ENCODE measurements at places on chromosomes 5 and 9.

- DNase-seq: no peak
These were observed 46.6 kb downstream of the UGCG start for GRCh38 chr9:111943200-111943599.

DNA sequence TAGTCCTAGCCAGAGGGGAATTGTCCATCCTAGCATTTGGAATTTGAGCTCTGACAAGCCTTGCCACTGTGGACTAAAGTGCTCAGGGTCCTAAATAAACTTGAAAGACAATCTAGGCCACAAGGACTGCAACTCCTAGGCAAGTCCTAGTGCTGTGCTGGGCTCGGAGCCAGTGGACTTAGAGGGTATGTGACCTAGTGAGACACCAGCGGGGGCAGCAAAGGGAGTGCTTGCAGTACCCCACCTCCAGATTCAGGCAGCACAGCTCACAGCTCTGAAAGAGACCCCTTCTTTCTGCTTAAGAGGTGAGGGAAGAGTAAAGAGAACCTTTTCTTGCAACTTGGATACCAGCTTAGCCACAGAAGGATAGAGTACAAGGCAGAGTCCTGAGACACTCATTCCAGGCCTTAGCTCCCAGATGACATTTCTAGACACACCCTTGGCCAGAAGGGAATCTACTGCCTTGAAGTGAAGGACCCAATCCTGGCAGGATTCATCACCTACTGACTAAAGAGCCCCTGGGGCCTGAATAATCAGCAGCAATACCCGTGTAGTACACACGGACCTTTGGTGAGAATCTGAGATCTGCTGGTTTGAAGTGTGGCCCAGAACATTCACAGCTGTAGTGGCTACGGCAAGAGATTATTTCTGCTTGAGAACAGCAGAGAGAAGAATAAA lies 164.6 kb downstream of the CCDC171 start:
- DNase-seq: no peak

DNA sequence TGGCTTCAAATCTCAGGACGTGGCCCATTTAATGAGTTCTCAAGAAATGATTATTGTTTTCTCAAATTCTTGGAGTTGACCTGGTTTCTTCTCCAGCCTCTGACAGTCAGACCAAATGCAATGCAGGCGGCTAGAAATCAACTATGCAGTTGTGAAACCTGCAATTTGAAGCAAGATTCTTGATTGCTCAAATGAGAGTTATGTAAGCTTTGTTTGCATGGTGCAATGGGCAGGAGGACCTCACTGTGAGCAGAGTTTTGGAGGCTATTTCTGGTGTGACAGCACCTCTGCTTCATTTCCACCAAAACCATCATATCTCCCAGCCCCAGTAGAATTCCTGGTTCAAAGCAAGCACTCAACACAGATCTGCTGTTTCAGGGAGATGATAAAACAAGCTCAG lies 500.0 kb upstream of the KLF4 start:
- no peak for DNase-seq

GRCh38 chr5:63233361-63233760 lies 654.7 kb downstream of the LRRC70 start:
- no peak for DNase-seq

DNA sequence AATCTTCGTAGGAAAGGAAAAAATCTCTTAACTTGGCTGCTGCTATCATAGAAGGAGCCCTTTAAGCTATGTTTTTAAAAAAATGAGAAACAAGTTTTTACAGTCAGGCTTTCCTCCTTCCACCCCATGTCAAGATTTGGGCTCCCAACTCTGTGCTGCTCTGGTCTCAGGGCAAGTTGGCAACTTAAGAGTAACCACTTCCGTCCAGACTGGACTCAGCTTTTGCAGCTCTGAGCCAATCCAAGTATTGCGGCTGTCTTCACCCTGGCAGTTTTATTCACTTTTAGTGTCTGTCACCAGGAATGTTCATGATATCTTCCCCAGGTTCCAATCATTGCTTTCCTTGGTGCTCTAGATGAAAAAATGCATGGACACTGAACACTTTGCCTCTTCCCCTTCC lies 115.9 kb upstream of the GAS1 start:
- DNase-seq: no peak

GRCh38 chr5:170195961-170196360 lies 36.8 kb upstream of the C5orf58 start:
- no peak for DNase-seq

- DNase-seq: no peak
These were observed 354.6 kb downstream of the SLIT3 start for GRCh38 chr5:168946363-168946762.

DNA sequence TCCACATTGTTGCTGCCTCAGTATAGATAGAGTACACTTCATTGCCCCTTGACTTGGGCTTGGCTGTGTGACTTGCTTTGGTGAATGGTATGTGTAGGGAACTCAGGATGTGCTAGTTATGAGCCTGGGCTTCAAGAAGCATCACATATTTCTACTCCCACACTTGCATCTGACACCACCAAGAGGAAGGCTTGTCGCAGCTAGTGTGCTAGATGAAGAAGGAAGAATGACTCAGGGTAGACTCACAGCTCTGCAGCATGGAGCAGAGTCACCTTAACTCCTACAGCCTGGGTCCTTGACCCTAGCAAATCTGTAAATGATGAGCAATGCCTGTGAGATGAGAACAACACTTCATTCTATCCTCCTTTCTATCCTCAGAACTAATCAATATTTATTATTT lies 261.8 kb downstream of the ASTN2 start:
- DNase-seq: no peak

- DNase-seq: no peak
These were observed 371.5 kb downstream of the NR2F1-AS1 start for GRCh38 chr5:93209476-93209875.

DNA sequence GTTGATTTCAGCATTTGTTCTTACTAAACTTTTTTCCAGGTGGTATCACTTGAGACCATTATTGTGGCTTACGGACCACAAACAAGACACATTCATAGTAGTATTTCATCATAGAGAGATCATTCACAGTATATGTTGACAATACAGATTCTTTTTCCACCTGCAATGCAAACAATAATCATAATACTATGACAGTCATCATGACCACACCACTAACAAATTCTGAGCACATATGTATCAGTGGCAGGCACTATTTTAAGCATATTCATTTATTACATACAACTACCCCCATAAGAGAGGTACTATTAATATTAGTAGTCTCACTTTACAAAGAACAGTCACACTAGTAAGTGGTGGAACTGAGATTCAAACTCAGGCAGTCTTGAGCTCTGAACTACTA lies 31.0 kb upstream of the C9orf40 start:
- no peak for DNase-seq

DNA sequence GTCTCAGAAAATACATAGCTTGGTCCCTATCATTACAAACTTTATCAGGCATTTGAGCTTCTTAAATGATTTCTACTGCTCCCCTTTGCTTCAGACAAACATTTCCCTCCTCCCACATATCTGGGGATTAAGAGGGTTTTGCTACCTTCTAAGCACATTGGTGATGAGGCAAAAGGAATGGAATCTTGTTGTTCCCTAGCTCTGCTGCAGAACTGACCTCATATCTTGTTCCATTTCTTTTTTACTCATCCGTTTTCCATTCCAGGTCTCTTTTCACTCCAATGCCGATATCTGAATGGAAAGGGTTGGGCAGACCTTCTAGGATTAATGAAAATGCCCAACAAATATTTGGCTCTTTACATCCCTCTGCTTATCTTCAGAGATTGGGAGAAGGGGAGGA lies 444.6 kb downstream of the ZNF608 start:
- no peak for DNase-seq

DNA sequence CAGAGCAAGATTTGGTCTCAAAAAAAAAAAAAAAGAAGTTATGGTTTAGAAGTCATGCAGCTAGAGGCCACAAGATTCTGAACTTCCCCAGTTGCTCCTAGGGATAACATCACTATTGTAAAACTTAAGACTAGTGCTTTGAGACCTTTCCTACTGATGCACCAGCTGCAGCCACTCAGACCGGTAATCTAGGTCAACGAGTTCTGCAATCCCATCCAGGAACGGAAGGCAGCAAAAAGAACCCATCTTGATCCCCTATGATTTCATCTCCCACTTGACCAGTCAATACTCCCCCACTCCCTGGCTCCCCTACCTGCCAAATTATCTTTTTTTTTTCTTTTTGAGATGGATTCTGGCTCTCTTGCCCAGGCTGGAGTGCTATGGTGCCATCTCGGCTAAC lies 46.9 kb upstream of the TTC39B start:
- DNase-seq: no peak

DNA sequence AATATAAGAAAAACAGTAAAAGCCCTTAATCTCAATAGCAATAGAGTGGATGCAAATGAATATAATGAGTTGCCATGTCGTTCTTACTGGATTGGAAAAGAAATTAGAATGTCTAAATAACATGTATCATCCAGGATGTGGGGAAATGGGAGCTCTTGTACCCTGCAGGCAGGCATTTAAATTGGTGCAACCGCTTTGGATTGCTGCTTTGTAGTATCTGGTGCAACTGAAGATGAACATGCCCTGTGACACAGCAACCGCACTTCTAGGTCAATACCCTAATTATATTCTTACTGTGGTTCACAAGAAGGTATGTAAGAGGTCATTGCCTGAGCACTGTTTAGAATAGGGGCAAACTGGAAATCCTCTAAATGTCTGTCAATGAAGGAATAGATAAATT lies 18.9 kb downstream of the MRPS30 start:
- no peak for DNase-seq

DNA sequence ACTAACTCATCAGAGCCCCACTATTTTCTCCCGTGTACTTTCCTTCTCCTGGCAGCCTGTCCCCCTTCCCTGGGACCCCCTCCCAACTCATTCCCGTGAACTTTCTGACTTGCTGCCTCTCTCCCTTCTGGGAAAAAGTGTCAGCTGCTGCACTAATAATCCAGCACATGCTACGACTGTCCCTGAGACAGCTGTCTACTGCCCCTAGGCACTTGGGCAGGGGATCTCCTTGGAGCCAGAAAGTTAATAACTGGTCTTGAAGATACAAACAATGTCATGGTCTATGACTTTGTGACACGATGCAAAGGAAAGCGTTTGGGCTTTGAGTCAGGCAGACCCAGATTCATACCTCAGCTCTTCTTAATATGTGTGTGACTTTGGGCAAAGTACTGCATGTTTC lies 10.1 kb upstream of the RNF183 start:
- no peak for DNase-seq

DNA sequence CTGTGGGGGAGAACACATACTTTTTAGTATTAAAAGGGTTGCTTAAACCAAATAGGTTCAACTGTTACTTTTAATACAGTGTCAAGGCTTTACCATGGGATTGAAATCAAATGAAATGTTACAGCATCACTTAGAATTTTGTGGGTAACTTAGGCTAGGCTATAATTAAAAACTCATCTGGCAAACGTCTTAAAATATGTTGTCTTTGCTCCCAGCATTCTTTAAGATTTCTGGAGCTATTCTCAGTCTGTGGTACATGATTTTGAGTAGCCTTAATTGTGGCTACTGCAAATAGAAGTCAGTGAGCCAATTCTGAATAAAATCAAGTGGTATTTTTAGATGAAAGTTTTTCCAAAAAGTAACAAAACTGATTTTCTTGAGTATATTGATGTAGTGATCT lies 30.7 kb downstream of the UHRF2 start:
- DNase-seq: no peak

GRCh38 chr9:36793277-36793676 lies 220.6 kb downstream of the MELK start:
- no peak for DNase-seq

DNA sequence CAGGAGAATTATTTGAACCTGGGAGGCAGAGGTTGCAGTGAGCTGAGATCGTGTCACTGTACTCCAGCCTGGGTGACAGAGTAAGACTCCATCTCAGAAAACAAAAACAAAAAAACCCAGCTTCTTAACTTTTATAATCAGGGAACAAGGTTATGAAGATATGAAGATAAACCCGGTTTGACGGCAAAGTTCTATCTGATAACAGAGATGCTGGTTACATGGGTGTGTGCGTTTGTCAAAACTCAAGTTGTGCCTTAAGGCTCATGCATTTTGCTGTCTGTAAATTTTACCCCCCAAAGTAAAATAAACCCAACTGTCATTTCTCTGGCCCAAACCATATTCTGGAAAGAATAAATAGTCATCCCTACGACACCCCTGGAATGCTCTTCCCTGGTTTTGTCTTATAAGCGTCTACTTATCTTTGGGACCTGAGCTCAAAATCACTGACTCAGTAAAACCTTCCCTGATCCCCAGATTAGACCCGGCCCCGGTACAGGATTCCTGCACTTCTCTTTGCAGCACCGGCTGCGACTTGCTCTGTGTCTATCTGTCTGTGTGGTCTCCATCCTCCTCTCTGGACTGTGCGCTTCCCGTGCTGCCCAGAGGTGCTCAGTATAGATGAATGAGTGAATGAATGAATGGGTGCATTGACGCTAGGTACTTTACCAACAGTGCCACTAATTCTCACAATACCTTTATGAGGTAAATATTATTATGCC lies 172.2 kb downstream of the DAB2IP start:
- no peak for DNase-seq

DNA sequence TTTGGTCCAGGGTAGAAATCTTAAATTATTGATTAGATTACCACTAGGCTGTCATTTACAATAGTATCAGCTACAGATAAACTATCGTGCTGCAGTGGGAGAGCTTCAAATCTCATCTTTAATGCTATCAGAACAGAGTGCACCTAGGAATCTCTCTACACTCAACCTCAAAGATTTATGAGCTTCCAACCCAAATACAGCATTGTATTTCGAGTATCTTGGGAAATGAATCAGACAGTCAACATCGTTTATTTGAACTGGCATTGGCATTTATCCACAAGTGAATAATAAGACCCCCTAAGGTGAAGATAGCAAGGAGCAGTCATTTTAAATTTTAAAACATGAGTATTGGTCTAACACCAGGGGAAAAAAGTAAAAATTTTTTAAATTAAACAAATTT lies 1203.2 kb downstream of the CDH12 start:
- DNase-seq: no peak

DNA sequence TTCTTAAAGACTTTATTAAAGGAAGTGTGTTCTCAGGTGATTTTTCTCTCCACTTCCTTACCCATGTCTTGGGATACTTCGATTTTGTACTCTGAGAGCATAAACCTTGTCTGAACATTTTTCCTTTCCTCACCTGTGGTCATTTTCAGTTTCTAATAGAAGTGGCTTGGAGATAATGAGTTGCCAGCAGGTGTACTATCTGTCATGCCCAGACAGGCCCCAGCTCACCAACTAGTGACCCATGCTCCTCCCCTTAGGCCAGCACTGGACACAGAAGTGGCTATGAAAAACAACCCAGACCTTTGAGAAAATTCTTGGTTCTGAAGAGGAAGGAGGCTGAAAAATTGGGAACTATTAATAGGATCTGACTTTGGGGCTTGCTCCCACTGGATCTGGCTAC lies 49.2 kb upstream of the SMIM32 start:
- DNase-seq: no peak

DNA sequence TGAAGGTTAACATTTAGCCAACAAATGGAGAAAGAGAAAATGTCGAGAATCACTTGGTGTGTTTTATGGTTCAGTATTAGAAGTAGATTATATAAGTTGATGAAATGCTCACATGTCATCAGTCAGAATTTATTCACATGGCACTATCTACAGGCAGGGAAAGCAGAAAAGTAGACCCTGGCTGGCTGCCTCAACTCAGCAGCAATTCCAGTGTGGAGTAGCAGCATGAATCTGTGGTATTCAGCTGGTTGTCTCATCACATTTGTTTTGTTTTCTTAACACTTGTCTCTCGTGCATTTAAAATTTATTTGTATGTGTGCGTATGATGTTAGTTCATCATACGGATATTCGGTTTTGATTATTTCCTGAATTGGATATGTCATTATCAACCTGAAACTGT lies 153.5 kb upstream of the OR13F1 start:
- no peak for DNase-seq

- DNase-seq: no peak
These were observed 10.3 kb upstream of the CCIN start for GRCh38 chr9:36158917-36159316.
